Activated CD8-positive, alpha-beta T cell treated with anti-CD3 and anti-CD28 coated beads for 36 hours (primary cell): ENCODE measurements at places on chromosomes 5 and 9.
A peak's percentile ranks its signal among the peaks of the same experiment; 100 is the strongest.

GRCh38 chr5:35440409-35440808, 177.3 kb upstream of the SPEF2 start:
- no peak for DNase-seq

GRCh38 chr5:153516504-153517240, 26.2 kb downstream of the GRIA1 start:
- no peak for DNase-seq

DNA sequence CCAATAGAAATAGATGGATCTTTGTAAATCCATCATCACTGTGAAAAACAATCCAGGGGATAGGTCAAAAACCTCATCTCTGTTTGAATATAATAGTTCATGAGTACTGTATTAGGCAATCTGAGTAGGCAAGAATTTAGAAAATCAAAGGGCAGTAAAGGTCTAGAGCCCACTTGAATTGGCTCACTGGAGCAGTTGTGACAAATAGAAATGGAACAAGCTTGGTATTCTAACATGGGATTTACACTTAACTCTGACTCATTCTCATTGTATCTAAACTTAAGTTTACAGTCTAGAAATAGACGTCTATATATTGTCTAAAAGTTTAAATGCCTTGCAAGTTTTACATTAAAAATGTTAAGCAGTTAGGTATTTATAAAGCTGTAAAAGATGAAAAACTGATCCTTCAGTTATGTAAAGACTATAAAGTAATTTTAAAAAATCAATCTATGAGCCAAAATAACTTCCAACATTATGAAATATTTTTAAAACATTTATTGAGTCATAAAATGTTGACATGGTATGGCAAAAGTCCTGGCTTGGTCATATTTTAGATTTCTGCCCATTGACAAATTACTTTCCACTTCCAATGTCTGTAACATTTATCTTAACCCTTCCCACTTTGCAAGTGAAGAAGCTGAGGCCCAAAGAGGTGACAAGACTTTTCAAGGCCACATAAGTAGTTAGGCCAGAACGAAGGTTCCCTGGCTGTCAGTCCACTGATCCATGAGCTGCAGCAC, 203.7 kb upstream of the NREP start:
- no peak for DNase-seq

DNA sequence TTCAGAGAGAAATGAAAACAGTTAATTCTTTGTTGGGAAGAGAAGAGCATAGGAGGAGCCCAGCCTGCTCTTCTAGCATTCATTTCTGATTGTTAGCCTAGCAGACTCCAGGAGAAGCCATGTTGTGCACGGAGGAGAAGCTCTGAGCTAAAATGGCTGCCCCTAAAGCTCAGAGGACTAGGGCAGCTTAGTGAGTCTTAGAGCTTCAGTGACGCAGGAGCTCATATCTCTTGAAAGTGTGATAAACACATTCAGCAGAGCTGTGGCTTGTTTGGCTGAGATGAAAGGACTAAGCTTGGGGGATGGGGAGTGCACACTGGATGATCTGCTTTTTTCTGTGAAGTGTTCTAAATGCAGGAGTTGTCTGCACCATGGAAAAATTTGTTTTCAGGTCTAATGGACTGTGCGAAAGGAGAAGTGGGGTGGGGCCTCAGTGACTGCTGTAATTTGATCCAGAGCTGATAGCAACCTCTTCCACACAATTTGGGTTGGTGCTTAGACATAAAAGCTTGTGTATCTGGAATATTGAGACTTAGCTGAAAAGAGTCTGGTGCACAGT, 58.5 kb downstream of the ZNF462 start:
- DNase-seq: peak; percentile 28

GRCh38 chr5:59367791-59368394, 525.6 kb downstream of the PDE4D start:
- DNase-seq: peak; percentile 66

DNA sequence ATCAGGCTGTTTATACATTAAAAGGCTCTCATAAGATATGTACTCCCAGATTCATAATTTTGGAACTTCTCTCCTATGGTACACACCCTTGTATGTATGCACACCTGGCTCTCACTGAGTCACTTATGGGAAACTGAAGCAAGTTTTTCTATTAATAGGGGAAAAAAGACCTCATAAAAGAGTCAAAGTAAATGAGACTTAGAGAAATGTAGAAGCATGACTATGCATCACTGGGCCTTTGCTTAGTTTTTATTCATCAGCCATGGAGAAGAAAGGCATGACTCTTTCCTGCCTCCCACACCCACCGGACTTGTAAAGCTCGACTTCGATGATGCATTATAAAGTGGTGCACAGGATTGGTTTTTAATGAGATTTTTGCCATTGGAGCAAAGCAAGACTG, 28.2 kb downstream of the MTAP start:
- no peak for DNase-seq

GRCh38 chr5:36374266-36374862, 72.7 kb upstream of the RANBP3L start:
- DNase-seq: no peak

DNA sequence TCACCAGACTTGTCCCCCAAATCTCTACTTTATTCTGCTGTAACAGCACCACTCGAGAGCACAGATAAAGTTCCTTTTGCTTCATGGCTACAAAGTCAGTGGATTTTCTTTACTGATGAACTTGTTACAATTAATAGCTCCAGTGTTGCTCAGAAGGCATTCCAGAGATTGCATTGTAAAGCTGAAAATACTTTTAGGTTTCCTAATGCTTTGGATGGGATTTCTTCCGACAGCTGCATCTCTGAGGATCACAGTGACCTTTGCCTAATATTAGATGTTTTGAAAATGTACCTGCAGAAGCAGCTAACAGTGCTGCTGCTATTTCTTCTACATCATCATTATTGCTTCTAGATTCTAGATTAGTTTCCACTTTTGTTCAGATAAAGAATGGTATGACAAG, 58.8 kb upstream of the TMEM171 start:
- DNase-seq: no peak

DNA sequence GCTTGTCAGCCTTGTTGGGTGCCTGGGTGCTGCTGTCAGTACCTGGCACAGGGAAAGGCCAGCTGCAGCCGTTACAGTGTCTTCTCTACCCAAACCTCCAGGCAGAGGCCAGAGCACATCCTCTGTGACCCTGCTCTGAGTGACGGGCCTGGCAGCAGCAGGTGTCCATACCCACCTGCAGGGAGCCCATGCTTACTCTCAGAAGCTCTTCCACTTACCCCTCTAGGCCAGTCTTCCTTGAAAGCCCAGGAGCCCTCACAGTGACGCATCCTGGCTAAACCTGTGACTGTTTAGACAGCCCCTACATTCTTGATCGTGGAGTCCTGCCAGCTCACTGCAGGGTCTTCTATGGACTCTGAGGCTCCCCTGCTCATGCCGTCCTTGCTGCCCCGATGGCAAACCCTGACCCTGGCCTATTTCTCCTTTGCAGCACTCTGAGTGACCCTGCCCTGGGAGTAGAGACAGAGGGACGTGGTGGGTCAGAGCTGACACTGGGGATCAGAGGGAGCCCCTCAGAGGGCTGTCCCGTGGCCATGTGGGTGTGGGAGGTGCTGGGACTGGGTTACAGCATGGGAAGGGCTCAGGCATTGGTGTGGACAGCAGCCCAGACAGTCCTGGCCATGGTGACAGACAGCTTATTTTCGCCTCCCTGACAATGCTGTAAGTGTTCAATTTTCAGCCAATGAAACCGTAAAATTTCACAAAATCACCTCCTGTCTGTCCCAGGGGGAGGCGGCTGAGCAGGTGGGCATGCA, 67.6 kb upstream of the RNF130 start:
- no peak for DNase-seq

- DNase-seq: no peak
Measured at GRCh38 chr5:35466746-35467145, 150.9 kb upstream of the SPEF2 start.

DNA sequence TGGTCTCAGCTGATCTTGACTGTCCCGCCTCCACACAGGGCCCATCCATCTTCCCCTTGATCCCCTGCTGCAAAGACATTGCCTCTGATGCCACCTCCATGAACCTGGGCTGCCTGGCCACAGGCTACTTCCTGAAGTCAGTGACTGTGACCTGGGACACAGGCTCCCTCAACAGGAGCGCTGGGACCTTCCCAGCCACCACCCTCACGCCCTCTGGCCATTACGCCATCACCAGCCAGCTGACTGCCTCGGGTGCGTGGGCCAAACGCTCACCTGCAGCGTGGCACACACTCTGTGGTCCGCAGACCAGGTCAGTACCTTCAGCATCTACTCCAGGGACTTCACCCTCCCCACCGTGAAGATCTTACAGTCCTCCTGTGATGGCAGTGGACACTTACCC, 71.9 kb downstream of the INSL6 start:
- no peak for DNase-seq

GRCh38 chr9:83012922-83013838, 49.8 kb downstream of the RASEF start:
- no peak for DNase-seq
